Ecto neural progenitor cell (in vitro differentiated cells): ENCODE measurements at places on chromosomes 16 and 17.

GRCh38 chr16:3734758-3735221, 17.5 kb upstream of the TRAP1 start:
- no peak for DNase-seq

DNA sequence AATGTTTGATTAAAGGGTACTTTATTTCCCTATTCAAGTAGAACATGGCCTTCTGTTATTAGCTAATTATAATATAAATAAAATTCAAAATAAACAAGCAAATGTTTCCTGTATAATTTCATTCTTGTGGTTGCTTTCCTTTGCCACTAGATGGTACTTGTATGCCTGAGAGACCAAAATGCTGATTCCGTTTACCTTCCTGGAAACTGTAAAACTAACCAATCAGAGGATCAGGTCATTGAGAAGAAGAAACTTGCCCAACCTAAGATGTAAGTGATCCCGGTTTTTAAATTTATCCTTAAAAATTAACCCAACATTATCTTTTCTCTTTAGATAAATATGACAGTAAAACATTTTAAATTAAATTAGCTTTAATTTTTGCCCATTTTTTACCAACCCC, 8.1 kb upstream of the ABCA5 start:
- no peak for DNase-seq

DNA sequence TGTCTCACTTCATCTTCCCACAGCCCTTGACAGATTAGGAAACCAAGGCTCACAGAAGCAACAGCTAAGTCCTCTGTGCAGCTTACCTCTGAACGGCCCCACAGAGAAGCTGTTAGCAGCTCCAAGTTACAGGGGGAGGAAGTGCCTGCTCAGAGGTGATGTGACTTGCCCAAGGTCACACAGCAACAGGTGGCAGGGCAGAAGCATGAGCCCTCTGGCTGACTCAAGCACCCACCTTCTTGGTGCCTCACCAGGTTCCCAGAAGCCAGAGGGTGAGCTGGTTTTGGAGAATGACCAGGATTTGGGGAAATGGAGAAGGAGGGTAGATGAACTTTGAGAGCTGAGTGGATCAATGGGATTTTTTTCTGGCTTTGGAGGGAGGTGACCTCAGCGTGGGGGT, 14.0 kb upstream of the RAI1 start:
- no peak for DNase-seq

- no peak for DNase-seq
Observed at GRCh38 chr17:19346351-19347255, 15.9 kb downstream of the B9D1 start.

DNA sequence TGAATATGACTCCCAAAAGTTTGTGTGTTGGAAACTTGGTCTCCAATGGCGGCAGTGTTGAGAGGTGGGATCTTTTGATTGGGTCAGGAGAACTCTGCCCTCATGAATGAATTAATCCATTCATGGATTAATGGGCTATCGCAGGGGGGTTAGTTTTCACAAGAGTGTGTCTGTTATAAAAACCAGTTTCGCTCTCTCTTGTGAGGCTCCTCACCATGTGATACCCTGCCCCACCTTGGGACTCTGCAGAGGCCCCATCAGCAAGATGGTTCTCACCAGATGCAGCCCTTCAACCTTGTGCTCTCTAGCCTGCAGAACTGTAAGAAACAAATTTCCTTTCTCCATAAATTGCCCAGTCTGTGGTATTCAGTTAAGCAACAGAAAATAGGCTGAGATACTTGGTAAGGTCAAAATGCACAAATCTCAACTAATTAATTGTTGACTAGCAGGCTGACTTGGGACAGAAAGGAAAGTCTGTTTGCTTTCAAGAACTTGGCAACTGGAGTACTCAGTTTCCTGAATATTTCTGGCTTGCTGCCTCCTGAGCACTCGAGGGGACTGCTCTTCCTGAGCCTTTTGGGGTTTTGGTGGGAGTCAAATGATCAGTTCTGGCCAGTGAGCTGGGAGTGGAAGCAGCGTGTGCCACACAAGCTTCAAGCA, 13.8 kb upstream of the CCL17 start:
- no peak for DNase-seq

GRCh38 chr17:28201315-28201714, 117.7 kb upstream of the TMEM97 start:
- DNase-seq = no peak

GRCh38 chr17:20179041-20179440, 169.9 kb downstream of the SPECC1 start:
- no peak for DNase-seq

- no peak for DNase-seq
Observed at GRCh38 chr17:81002409-81003361, 11.0 kb downstream of the CHMP6 start.

- DNase-seq = no peak
Observed at GRCh38 chr16:30569281-30569680, 2.2 kb downstream of the ZNF688 start.

GRCh38 chr17:79905832-79906231, 66.6 kb upstream of the CBX4 start:
- no peak for DNase-seq

- DNase-seq = no peak
Observed at GRCh38 chr16:84378567-84378966, 10.2 kb downstream of the ATP2C2 start.

DNA sequence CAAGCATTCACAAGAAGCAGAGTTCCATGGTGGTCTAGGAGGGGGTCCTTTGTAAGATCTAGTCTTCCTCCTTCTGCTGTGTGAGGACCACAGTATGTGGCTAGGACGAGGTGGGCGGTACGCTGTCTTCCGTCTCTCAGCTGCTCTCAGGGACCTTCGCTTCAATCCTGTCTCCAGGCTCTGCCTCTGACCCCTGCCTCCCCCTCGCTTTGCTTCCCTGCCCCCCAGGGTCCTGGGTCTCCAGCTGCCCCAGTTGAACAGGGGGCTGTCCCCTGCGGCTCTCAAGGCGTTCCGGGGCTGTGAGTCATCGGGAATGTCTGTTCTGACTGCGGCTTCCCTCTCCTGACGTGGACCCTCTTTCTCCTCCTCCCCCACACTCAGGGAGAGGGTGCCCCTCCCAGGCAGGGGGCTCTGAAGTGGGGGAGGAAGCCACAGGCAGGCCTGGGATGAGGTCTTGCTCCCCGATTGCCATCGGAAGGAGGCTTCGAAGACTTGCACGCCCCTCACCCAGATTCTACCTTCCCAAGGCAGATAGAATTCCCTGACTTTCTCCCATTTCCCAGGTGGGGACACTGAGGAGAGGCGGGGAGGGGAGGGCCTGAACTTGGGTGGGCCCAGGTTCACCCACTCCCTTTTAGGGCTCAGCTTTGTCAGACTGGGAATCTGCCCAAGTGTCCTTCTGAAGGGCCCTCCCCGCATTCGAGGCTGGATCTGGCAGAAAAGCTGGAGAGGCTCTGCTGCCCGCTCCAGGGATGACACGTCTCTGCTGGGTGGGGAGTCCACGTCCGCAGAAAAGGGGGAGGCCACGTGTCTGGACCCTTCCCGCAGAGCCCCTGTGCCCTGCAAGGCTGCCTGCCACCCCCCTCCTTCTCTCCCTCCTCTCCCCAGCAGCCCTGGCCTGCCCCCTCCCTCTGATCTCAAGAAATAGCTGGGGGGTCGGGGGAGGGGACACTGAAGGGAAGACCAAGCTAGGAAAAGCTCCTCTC, 9.1 kb upstream of the COL1A1 start:
- peak; percentile 81 for DNase-seq
